ENCODE measurements at places on chromosomes 4 and X. TPM values are rescaled to one million over a fixed set of nuclear protein-coding genes. Genes with fewer than 3 reads are reported as not detected.

GRCh38 chrX:17977696-17978095, 116.6 kb upstream of the RAI2 start:
- no peak for DNase-seq

GRCh38 chr4:154868414-154869194, 87.5 kb downstream of the RBM46 start:
- DNase-seq, result no peak

GRCh38 chr4:3878678-3879077, 112.5 kb downstream of the ADRA2C start:
- DNase-seq, result no peak

- no peak for DNase-seq
Measured at GRCh38 chr4:185920171-185920570, 108.2 kb upstream of the SORBS2 start.

GRCh38 chr4:150278206-150278605, 200.0 kb downstream of the DCLK2 start:
- no peak for DNase-seq

GRCh38 chr4:98026362-98026761, 116.9 kb downstream of the STPG2 start:
- DNase-seq, result no peak

DNA sequence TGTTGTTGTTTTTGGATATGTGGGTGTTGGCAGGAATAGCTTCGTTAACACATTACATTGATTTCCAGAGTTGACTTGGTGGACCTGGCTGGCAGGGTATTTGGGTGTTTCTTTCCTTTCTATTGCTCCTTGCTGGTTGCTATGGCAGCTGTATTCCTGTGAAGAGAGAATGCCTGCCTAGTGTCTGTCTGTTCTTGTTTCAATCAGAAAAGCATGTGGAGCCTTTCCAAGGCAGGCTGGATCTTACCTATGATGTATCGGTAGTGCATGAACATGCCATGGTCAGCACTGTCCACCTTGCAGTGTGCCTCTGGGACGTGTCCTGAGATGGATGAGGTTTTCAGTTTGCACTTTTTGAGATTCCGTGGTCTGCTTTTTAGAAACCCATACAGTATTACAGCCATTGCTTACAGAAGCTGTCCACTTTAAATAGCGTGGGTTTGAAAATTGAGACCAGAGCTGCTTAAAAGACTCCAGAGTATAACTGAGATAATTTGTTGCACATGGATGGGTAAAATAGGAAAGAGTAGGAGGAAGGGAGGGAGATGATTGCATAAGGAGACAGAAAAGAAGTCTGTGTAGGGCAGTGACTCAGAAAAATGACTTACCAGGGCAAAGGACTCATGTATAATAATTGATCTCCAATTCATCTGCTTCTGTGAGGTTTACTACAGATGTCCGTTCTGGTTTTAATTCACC, 20.0 kb upstream of the AADAT start:
- DNase-seq, result no peak

GRCh38 chr4:41982716-41983115, 1.2 kb downstream of the DCAF4L1 start:
- no peak for DNase-seq

DNA sequence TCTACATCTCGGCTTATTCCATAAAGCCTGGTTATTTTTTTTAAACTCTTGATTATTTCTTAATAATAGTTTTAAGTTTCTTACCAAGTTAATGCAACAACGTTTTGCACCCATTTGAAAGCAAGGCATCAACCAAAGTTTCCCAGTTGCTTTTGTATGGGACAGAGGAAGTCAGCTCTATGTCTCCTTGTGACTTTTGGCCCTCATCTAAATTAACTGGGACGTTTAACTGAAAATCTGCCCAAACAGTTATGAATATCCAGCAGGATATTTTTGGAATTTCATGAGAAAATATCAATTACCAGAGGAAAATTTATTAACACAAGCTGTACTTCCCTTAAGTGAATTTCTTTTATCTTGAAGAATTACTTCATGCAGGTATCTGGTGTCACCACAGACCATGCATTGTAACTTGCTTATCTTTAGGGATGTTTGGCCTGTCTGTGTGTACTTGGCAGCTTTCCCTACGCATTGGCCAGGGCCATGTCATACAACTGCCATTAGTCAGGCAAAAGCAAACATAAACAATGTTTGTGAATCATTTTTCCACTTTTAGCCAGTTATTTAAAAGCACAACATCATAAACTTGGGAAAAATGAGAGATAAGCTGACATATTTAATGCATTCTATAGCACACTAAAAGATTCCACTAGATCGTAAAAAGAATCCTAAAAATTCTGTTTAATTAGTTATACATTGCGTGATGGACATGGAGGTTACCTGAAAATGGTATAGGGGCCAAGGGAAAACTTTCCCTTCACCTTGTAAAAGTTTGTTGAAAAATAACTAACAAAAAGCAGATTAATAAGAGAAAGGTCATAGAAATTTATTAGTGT, 101.4 kb upstream of the PDE5A start:
- DNase-seq, result no peak

- DNase-seq, result no peak
Measured at GRCh38 chr4:70969076-70969475, 24.4 kb upstream of the DCK start.

- DNase-seq, result no peak
Measured at GRCh38 chr4:85603437-85604336, 128.7 kb downstream of the ARHGAP24 start.

DNA sequence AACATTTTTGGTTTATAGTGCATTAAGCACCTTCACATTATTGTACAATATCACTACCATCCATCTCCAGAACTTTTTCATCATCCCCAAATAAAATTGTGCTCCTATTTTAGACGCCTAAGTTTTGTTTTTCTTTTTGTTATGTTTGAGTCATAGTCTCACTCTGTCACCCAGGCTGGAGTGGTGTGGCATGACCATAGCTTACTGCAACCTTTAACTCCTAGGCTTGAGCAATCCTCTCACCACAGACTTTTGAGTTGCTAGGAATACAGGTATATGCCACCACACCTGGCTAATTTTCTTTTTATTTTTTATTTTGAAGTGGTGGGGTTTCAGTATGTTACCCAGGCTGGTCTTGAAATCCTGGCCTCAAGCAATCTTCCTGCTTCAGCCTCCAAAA, 33.9 kb downstream of the PRSS12 start:
- no peak for DNase-seq

DNA sequence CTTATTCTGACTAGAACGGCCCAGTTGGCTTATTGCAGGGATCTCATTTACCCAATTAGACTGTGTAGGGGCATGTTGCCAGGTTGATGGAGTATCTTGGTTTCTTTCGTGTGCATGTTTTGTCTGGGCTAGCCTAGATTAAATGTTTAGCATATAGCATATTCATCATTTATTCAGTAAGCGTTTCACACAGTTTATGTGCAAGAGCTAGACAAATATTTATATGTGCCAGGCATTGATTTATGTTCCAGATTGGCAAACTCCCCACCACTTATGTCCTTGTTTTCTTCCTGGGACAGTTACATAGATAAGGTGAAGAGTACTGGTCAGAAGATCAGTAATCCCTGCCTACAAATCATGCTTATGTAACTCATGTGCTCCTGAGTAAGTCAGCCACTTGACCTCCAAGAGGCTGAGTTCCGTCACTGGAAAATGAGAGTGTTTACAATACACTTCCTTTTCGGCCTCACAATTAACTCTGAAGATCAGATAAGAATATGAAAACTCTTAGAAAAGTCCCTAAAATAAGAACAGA, 57.2 kb downstream of the RUFY3 start:
- DNase-seq, result no peak

The AVPR2 gene
- not detected for total RNA-seq

The CDX4 gene
- total RNA-seq, result not detected

The ADGRG2 gene
- total RNA-seq, result not detected

The HCCS gene
- total RNA-seq, result 9.0 TPM

The SYP gene
- total RNA-seq, result 0.80 TPM

The PPP4R3C gene
- not detected for total RNA-seq

The GYG2 gene
- not detected for total RNA-seq

The VCX3A gene
- total RNA-seq, result not detected
